Mucosa of descending colon (tissue), 3 donors: ENCODE measurements at places on chromosomes 5 and 9.

GRCh38 chr5:141623186-141623585 is 4.4 kb upstream of the DIAPH1 start:
- DNase-seq: no peak

DNA sequence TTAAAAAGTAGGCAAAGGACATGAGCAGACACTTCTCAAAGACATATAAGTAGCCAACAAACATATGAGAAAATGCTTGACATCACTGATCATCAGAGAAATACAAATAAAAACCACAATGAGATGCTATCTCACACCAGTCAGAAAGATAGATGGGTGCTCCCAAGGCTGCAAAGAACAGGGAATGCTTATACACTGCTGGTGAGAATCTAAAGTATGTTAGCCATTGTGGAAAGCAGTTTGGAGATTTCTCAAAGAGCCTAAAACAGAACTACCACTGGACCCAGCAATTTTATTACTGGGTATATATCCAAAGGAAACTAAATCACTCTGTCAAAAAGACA is 154.2 kb downstream of the NDUFS4 start:
- DNase-seq: no peak

GRCh38 chr5:62007457-62007856 is 298.5 kb upstream of the KIF2A start:
- DNase-seq: no peak

DNA sequence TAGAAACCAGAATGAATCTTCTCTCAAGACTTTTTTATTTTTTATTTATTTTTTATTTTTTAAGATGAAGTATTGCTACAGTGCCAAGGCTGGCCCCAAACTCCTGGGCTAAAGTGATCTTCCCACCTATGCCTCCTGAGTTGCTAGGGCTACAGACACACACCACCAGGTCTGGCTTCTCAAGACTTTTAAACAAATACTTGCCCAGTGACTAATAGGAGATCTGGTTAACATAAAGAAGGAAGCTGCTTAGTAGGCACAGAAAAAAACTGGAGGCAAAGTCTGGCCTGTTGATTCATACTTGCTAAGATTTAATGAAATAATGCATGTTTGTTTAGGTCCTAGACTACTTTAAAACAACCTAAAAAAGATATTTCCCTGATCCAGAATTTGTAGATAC is 43.8 kb downstream of the SLC38A9 start:
- no peak for DNase-seq

GRCh38 chr5:166952048-166952447 is 1339.4 kb upstream of the WWC1 start:
- DNase-seq: no peak

- DNase-seq: no peak
Measured at GRCh38 chr5:135392256-135392655, 6.8 kb downstream of the MACROH2A1 start.

DNA sequence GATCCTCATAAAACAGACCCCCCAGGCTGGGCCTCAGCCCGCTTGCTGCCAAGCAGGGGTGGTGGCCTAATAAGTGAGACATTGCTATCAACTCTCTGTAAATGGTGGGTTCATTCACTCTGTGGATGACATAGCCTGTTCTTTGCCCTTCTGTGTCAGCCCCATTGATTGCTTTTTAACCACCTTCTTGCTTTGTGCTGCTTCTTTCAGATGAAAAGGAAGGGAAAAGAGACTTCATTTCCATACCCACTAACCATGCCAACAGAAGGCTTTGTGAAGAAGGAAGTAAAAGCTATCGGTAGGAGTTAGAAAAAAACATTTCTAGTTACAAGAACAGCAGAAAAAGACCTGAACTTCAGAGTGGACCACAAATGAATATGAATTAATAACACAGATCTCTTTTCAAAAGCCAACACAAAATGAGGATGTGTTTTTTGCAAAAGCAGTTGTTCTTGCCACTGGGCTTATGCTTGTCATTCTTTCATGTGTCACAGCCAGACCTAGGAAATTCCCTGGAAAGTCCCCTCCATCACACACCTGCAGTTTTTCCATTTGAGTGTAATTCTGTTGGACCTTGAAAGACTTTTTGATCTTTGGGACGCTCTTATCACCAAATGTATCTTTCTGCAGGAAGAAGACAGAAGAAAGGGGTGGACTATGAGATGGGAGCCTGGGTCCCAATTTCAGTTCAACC is 507.7 kb downstream of the CCDC171 start:
- DNase-seq: no peak

- DNase-seq: no peak
Measured at GRCh38 chr5:159231167-159231566, 21.8 kb upstream of the RNF145 start.

GRCh38 chr9:15482146-15482545 is 28.6 kb downstream of the PSIP1 start:
- no peak for DNase-seq

GRCh38 chr9:26945591-26945990 is 1.5 kb downstream of the PLAA start:
- DNase-seq: no peak

DNA sequence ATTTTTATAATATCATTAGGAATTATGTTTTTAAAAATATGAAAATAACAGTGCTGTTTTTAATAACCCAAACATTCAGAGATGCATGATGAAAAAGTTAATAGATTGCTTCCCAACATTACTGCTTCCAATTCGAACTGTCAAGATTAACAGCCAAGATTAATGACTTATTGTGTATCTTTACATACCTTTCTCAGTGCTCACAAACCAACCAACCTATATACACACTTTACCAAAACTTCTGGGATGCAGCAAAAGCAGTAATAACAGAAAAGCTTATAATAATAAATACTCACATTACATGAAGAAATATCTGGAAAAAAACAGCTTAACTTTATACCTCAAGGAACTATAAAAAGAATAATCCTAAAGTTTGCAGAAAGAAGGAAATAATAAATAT is 82.1 kb downstream of the TMEM232 start:
- no peak for DNase-seq

DNA sequence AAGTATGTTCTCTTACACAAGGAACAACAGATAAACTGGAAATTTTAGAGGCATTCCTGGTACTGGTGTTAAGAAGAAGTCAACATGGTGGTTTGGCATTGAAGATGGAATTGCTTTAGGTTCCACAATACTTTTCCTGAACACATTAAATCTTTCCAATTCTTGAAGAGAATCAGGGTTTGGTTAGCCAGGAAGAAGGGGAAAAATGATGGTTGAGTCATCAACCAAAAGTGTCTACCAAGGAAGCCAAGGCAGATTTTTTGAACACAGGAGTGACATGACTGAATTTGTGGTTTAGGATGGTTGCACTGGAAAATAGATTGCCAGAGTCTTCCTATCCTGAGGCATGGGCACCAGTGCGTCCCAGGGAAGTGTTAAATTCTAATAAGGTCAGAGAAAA is 433.4 kb downstream of the TMEM38B start:
- DNase-seq: no peak

- DNase-seq: no peak
Measured at GRCh38 chr5:122089096-122090013, 11.3 kb upstream of the LOX start.

DNA sequence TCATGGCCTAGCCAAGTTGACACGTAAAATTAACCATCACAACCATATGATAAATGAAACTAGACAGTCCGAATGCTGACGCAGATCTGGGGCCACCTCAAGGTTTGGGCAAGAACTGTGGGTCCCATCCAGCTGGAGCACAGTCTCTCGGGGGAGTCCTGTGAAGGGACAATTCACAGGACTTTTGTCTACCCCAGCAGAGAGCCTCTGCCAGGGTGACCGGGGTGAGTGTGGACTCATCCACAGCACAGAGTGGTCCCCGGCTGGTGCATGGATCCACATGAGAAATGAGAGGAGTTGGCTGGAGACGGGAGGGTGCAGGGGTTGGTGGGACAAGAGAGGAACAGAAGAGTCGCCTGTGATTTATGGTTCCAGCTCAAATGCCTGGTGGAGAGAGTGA is 17.7 kb upstream of the MED10 start:
- DNase-seq: no peak

DNA sequence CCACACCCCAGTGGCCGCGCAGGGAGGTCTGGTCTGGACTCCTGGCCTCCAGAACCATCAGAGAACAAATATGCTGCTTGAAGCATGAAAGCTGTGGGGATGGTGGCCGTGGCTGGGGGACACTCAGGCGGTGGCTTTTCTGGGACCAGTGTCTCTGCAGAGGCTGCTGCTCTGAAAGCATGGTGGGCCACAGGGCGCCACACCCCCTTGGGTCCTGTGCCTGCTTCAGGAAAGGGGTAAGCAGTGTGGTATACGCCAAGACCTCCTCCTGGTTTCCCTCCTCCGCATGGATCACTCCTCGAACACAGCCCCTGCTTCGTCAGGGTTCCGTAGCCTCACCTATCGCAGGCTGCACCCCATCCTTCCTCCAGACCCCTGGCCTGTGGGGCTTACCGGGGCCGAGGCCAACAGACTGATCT is 19.7 kb upstream of the TERT start:
- DNase-seq: no peak

DNA sequence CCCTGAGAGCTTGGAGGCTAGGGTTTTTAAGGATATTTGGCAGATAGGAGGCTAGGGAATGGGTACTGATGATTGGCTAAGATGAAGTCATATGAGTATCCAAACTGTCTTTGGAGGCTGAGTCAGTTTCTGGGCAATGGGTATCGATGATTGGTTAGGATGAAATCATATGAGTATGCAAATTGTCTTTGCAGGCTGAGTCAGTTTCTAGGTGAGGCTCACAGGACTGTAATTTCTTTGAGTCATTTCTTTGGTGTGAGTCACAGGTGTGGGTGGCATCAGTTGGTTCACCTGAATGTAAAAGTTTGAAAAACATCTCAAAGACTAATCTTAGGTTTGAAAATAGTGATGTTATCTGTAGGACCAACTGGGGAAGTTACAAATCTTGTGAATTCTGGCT is 1068.0 kb downstream of the NR2F1-AS1 start:
- no peak for DNase-seq

GRCh38 chr5:146820987-146821386 is 57.6 kb downstream of the PPP2R2B start:
- no peak for DNase-seq

GRCh38 chr5:54520438-54520846 is 2.9 kb downstream of the SNX18 start:
- DNase-seq: peak; percentile 30

- no peak for DNase-seq
Measured at GRCh38 chr5:112930082-112930344, 8.0 kb upstream of the REEP5 start.

DNA sequence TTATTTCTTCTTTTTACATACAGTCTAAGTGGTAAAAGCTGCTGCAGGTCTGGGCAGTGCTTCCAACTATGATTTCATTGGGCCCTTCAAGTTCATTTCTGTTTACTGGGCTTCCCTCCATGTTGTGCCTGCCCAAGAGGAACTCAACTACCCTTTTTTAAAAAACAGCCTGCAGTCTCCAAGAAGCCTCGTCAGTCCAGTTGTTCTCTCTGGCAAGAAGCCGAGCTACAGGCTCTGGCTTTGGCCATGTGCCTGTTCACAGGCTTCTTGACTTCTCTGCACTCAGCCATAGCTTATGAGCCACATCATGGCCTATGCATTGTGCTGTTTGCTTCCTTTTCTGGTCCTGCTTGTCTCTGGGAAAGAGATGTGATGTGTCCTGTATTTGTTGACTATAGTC is 119.7 kb upstream of the PJA2 start:
- no peak for DNase-seq

GRCh38 chr5:127580731-127581130 is 63.3 kb downstream of the PRRC1 start:
- no peak for DNase-seq

GRCh38 chr5:75335486-75335885 is 1.5 kb upstream of the HMGCR start:
- DNase-seq: no peak

DNA sequence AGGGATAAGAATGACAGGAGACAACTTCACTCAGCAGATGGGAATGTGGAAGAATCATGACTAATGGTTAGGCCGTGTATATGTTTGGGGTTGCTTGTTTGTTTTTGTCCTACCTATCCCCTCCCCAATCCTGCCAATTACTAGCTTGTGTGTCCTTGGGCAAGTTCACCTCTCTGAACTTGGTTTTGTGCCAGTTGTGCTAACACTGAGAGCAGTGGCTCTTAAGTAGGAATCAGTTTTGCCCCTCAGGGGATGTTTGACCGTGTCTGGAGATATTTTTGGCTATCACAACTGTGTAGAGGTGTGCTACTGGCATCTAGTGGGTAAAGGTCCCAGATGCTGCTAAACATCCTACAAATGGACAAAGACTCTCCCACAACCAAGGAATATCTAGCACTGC is 287.0 kb downstream of the DMRT2 start:
- no peak for DNase-seq

DNA sequence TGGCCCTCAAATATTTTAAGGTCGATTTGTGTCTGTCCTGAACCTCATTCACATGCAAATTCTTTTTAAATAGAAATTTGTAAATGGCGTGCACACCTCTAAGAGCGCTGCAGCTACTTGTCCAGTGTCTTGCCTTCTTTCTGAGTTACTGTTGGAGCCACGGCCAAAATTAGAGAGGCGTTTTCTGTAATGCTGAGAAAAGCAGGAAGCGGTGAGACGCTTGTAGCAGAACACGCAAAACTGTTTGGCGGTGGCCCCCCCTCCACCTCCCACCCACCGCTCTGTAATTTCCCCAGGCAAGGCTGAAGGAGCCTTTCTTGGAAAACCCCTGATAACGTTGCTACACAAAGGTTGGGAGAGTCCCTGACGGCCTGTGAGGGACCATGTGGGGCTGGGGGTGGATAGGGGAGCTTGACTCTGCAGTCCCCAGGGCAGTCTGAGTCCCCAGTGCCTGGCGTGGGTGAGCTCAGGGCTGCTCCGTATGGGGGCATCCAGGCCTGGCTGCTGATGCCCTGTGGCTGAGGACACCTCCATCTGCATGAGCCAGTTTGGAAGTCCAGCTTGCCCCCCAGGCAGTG is 96.5 kb downstream of the GADD45G start:
- DNase-seq: no peak

GRCh38 chr9:135109650-135110049 is 22.2 kb downstream of the OLFM1 start:
- DNase-seq: no peak

DNA sequence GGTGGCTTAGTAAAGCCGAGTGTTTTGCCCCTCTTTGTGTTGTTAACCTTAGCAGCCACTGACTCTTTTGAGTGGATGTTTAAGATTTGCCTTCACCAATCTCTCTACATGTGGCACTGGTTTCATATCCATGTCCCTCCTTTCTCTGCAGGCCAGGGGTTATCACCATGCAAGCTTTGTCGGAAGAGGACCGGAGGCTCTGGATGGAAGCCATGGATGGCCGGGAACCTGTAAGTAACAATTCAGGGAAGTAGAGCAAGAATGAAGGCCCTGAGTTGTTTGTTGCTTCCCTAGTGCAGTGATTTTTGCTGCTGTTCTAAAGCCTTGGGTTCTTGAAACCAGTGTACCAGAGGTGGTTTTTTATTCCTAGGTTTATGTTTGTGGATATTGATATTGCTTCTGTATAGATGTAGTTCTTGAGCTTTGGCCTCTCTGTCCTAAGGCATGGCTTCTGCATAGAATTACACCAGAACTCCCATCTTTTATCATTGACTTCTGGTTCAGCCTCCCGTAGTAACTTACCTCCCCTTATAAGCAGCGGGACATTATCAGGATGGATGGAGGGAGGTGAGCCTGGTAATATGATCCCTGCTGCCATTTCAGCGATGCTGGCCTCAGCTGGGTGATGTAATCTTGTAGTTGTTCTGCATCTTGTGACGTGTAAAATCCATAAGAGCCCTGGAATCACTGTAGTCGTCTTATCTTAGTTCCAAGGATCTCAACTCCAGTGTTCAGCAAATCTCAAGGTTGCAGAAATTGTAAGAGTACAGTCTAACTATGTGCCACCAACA is 161.9 kb downstream of the ARHGAP26 start:
- DNase-seq: no peak
